Mesenchymal stem cell (in vitro differentiated cells and primary cell): ENCODE measurements at places on chromosomes 6 and 20.

DNA sequence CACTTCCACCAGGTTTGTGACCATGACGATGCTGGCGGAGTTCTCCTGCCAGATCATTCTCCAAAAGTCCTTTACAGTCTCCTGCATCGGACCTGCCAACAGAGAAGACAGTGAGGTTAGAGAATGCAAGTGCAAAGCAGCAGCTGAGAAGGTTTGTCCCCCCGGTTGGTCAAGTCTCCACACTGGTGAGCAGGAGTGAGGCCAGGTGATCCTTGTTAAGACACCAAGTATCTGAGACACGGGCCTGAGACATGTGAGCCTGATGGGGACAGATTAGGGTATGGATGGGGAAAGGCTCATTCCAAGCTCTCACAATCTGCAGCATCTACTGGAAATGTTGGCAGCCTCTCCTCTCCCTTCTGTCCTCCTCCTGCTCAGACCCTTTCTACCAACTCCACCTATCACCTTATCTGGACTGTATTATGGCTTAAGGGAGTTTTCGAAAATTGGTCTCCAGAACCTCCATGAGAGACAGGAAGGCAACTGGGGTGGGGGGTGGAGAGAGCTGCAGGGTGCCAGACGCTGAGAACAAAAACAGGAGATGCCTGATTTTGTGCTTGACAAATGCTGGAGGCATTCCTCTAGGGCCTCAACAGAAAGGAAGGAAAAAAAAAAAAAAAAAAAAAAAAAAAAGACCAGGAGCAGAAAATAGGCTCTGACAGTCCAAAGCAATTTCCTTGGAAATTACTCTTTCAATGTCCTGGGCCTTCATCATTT, 500.4 kb upstream of the CHD6 start:
- no peak for DNase-seq

- peak; percentile 39 for DNase-seq
These were observed 1.5 kb downstream of the DEK start for GRCh38 chr6:18262702-18263417.

GRCh38 chr6:20577173-20577688, 43.0 kb downstream of the CDKAL1 start:
- DNase-seq, result no peak

DNA sequence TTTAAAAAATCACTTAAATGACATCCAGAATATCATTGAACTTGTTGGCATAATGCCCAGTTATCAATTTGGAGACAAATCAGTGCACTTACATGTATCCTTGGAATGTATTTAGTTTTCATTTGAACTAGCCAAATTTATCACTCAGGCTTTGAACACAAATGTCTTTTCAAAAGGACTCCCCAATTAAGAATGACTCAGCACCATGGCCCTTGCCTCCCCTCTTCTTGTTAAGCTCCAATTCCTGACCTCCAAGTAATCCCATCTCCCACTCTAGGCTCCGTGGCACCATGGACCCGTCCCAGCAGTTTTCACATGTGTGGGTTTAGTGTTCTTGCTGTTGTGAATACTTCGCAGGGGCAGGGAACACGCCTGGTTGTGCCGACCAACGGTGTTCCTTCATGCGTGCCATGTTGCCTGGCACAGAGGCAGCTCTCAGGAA, 2.7 kb downstream of the AKAP12 start:
- no peak for DNase-seq

DNA sequence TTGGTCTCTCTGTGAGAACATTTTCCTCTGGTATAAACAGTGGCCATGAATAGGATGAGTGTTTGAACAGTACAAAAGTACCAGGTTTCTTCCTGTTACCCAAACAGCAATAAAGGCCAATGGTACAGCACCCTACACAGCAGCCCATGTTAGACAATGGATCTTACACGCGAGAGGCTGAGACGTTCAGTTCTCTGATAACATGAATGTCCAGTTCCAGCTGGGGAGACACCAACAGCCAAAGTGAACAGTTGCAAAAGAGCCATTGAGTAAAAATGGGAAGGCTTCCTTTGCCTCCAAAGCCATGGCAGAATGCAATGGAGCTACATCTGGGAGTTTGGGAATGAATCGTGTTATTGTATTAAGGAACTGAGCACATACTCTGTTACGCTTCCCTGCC, 246.8 kb upstream of the SGK1 start:
- DNase-seq, result no peak

GRCh38 chr20:35511814-35512420, 17.5 kb downstream of the C20orf173 start:
- DNase-seq, result peak; percentile 59

GRCh38 chr6:70298068-70298467, 4.8 kb downstream of the COL9A1 start:
- no peak for DNase-seq

GRCh38 chr20:63501818-63502670, 3.2 kb upstream of the EEF1A2 start:
- DNase-seq, result no peak

DNA sequence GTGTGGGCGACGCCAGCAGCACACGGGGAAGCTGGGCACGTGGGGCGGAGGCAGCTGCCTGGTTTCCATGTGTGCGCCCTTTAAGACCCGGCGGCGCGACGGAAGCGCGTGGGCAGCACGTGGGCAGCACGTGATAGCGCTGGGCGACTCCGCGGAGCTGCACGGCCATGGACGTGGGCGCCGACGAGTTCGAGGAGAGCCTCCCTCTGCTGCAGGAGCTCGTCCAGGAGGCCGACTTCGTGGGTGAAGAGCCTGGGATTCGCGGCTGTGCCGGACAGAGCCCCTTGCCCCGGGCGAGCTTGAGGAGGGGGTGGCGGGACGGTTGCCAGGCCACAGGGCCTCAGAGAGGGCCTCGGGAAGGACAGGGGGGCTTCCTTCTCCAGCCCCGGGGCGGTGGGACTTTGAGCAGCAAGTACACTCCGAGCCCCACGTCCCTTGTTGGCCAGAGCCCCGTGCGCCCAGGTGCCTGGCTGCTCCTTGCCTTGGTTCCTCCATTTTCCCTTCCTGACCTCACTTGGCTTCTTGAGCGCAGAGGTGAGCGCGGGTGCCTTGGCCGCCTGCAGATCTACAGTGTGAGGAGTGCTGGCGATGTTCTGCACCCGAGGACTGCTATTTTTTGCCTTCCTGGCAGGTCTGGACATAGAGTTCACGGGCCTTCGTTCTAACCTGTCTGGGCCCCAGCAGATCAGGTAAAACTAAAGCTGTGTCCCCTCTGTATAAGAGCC, at the start of gene PNLDC1:
Gene PNLDC1 (plus strand): TSS at position 136 of the 725 bp plus-strand sequence. CDS start 32 bp downstream, at position 168.
- no peak for DNase-seq

- DNase-seq, result no peak
These were observed 13.0 kb downstream of the TXNDC5 start for GRCh38 chr6:7897461-7898192.

- no peak for DNase-seq
These were observed 127.9 kb downstream of the NRN1 start for GRCh38 chr6:5878792-5879191.

GRCh38 chr6:37381579-37381978, 27.8 kb downstream of the RNF8 start:
- peak; percentile 63 for DNase-seq

GRCh38 chr6:150368762-150369161, at the start of gene IYD:
TSS of gene IYD (plus strand) at chr6:150369012. CDS start at chr6:150369032, 20 bp downstream.
- DNase-seq, result no peak

DNA sequence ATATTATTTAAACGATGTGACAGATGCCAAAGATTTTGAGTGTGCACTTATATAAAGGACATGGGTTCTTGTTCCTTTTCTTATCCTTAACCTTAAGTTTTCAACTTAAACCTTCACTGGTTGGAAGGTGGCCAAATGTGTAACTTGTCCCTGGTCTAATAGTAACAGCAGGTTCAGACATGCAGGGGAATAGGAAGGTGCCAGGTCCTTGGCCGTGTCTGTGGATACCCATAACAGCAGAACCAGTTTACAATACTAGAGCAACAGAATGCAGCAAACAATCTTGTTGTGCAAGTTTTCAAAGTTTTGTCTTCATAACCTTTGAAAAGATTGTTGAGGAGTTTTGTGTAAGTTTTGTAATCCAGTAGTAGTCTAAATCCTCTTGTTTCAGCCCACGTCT, 4.4 kb downstream of the MYB start:
- no peak for DNase-seq

GRCh38 chr20:33521461-33521860, 31.6 kb downstream of the CBFA2T2 start:
- DNase-seq, result no peak
